Progenitor cell of endocrine pancreas (in vitro differentiated cells): ENCODE measurements at places on chromosomes 13 and 19.

DNA sequence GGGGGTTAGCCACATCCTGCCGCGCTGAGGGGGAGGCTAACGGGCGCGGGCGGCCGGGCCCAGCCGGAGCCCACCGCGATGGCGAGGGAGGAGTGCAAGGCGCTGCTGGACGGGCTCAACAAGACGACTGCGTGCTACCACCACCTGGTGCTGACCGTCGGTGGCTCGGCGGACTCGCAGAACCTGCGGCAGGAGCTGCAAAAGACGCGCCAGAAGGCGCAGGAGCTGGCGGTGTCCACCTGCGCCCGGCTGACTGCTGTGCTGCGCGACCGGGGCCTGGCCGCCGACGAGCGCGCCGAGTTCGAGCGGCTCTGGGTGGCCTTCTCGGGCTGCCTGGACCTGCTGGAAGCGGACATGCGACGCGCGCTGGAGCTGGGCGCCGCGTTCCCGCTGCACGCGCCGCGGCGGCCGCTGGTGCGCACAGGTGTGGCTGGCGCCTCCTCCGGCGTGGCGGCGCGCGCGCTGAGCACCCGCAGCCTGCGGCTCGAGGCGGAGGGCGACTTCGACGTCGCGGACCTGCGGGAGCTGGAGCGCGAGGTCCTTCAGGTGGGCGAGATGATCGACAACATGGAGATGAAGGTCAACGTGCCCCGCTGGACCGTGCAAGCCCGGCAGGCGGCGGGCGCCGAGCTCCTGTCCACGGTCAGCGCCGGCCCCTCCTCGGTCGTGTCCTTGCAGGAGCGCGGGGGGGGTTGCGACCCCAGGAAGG, 692 bp downstream of the RGS9BP start:
- H3K4me3 ChIP-seq: no peak overlapping the region
- peak; percentile 28 for DNase-seq
- peaks cover 1% of the 10 kb centered on the region for H3K36me3 ChIP-seq
- no peak overlapping the region for H3K27ac ChIP-seq

DNA sequence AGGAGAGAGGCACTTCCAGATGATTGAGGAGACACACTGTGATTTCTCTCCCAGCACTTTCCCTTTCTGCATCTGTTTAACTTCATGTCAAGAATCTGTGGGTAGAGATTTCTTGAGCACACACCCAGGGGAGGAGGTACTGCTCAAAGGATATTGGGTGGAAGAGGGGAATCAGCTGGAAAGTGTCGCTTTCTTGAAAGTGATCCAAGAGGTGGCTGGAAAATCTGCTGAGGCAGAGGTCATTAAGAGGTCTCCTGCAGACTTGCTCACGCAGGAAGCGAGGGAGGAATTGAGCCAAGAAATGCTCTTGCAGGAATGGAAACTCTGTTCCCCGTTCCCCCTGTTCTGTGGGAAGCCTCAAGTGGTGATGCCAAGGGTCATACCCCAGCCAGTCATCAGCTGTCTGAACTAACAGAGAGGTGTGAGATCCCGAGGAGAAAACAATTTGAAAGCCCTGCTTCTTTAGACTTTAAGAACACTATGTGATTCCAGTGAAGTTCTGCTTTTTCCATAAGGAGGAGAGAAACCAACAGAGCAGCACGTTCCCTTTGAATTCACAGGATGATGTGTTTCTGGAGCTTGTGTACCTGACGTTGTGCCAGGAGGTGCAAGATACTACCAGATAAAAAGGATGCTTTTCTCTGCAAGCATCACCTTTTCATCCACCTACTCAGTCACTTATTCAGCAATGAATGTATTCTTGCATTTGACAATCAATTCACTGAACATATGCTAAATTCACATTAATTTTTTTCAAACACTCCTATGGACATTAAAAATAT, 163.4 kb upstream of the GPR12 start:
- H3K4me1 ChIP-seq: peaks cover 13% of the 10 kb centered on the region
- H3K4me3 ChIP-seq: no peak overlapping the region
- H3K36me3 ChIP-seq: no peaks in the 10 kb centered on the region
- DNase-seq: no peak
- H3K27me3 ChIP-seq: peaks cover 23% of the 10 kb centered on the region

- no peak for DNase-seq
- H3K4me1 ChIP-seq: peaks cover 23% of the 10 kb centered on the region
- H3K27me3 ChIP-seq: no peaks in the 10 kb centered on the region
- no peaks in the 10 kb centered on the region for H3K36me3 ChIP-seq
Measured at GRCh38 chr13:70662231-70662940, 554.1 kb upstream of the KLHL1 start.

DNA sequence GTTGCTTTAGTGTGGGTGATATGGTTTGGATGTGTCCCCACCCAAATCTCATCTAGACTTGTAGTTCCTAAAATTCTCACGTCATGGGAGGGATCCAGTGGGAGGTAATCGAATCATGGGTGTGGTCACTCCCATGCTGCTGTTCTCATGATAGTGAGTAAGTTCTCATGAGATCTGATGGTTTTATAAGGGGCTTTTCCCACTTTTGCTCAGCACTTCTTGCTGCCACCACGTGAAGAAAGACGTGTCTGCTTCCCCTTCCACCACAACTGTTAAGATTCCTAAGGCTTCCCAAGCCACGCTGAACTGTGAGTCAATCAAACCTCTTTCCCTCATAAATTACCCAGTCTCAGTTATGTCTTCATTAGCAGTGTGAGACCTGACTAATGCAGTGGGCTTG, 26.0 kb downstream of the OR10H4 start:
- H3K4me1 ChIP-seq: no peaks in the 10 kb centered on the region
- no peaks in the 10 kb centered on the region for H3K27me3 ChIP-seq
- no peak overlapping the region for H3K4me3 ChIP-seq
- DNase-seq: no peak

- H3K36me3 ChIP-seq: peaks cover 7% of the 10 kb centered on the region
- H3K27me3 ChIP-seq: no peaks in the 10 kb centered on the region
- H3K4me3 ChIP-seq: no peak within 1 kb of the TSS
- H3K27ac ChIP-seq: no peak within 1 kb of the TSS
Measured at GRCh38 chr19:56476651-56477428, at the start of gene ZNF667. TSS of gene ZNF667 (minus strand) at chr19:56477345. CDS start at chr19:56462370, 14,975 bp downstream.

GRCh38 chr13:43363156-43363953, 340.0 kb downstream of the DNAJC15 start:
- no peaks in the 10 kb centered on the region for H3K36me3 ChIP-seq
- no peak overlapping the region for H3K4me3 ChIP-seq
- H3K27me3 ChIP-seq: no peaks in the 10 kb centered on the region
- DNase-seq: no peak
- H3K4me1 ChIP-seq: peaks cover 20% of the 10 kb centered on the region

GRCh38 chr19:40592170-40592569, 9.0 kb upstream of the LTBP4 start:
- DNase-seq: no peak
- H3K36me3 ChIP-seq: peaks cover 7% of the 10 kb centered on the region
- H3K27ac ChIP-seq: no peak overlapping the region
- no peak overlapping the region for H3K4me3 ChIP-seq

- DNase-seq: no peak
- peaks cover 27% of the 10 kb centered on the region for H3K27me3 ChIP-seq
- H3K4me1 ChIP-seq: peaks cover 9% of the 10 kb centered on the region
- H3K27ac ChIP-seq: no peak overlapping the region
- no peak overlapping the region for H3K4me3 ChIP-seq
- H3K36me3 ChIP-seq: no peaks in the 10 kb centered on the region
Measured at GRCh38 chr19:32810452-32810851, 59.1 kb downstream of the SLC7A9 start.

DNA sequence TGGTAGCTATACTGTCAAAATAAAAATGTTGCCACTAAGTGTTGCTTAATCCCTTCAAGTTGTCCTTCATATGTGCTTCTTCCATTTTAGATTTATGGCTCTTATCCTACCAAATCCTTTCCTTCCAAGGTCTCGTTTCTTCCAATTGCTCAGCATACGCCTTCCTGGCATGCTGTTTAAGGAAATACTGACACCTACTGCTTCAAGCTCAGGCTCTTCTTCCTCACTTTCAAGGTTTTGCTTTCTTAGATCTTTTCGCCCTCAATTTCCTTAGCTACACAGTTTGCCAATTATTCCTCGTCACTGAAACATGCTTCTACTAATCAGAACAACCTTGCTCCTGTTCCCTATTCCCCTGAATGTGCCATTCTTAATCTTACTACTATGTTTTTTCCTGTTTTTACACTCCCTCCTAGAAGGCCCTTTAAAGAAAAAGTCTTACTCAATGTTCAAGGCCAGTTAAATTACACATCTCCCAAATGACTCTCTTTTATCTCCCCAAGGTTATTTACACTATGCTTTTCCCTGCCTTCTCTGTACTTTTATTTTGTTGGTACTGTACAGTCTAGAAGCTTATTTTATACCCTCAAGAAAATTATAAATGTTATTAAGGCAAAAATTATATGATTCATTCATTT, 343.1 kb downstream of the MZT1 start:
- H3K27me3 ChIP-seq: no peaks in the 10 kb centered on the region
- DNase-seq: no peak
- H3K4me3 ChIP-seq: no peak overlapping the region

DNA sequence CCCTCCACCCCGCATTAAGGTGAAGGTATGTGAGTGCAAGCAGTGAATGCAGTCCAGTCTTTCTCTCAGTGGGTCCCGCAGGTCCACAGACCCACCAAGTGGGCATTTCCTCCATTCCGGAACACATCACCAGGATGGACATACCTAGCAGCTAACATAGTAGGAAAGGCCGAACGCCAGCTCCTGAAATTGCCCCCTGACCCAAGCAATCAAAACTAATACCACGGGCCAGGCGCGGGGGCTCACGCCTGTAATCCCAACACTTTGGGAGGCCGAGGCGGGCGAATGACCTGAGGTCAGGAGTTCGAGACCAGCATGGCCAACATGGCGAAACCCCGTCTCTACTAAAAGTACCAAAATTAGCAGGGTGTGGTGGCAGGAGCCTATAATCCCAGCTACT, 71.7 kb upstream of the VSTM2B start:
- no peak for DNase-seq
- no peak overlapping the region for H3K27ac ChIP-seq
- peaks cover 39% of the 10 kb centered on the region for H3K27me3 ChIP-seq
- no peaks in the 10 kb centered on the region for H3K4me1 ChIP-seq
- H3K4me3 ChIP-seq: no peak overlapping the region

DNA sequence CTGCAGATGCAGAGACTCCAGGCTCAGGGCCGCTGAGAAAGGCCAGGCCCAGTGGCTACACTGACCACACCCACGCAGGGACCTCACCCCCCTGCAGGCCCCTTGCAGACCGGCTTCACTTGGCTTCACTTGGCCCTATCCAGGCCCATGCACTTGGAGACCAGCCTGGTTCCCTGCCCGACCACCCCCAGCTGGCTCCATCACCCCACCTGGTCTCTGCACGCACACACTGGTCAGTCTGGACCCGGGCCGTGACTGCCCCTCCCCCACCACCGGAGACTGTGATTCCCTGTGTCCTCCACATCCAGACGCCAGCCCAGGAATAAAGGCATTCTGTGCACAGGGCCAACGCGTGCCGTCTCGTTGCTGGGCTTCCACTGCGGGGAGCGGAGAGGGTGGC, 4.9 kb upstream of the EBI3 start:
- H3K4me1 ChIP-seq: no peaks in the 10 kb centered on the region
- no peak overlapping the region for H3K27ac ChIP-seq
- H3K4me3 ChIP-seq: no peak overlapping the region
- peaks cover 7% of the 10 kb centered on the region for H3K27me3 ChIP-seq

- DNase-seq: no peak
- H3K4me3 ChIP-seq: no peak overlapping the region
- H3K27ac ChIP-seq: no peak overlapping the region
- peaks cover 12% of the 10 kb centered on the region for H3K4me1 ChIP-seq
- H3K27me3 ChIP-seq: no peaks in the 10 kb centered on the region
- peaks cover 27% of the 10 kb centered on the region for H3K36me3 ChIP-seq
Measured at GRCh38 chr19:24098359-24098758, 11.4 kb downstream of the ZNF254 start.

DNA sequence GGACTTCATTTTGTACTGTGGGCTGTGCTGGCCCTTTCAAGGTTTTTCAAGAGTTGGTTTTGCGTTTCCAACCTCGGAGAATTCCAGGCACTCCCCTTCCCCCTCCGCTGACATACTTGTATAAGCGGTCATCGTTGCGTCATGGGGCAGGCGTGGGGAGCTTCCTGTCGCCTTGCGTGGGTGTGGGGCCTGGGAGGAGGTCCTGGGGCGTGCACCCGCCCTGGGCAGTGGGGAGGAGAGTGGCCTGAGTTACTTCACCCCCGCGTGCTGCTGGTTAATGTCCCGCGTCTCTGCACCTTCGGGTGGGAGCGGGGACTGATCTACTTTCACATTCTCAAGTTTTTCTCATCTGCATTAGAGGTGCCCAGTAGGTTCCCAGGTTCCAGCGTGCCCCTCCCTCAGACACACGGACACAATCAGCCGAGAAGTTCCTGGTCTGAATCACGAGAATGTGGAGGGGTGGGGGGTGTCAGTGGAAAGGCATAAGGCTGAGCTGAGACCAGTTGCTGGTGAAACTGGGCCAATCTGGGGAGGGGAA, 4.1 kb downstream of the IER2 start:
- peak overlapping the region; percentile 100 for H3K27ac ChIP-seq
- peaks cover 10% of the 10 kb centered on the region for H3K36me3 ChIP-seq
- peak; percentile 40 for DNase-seq
- H3K4me3 ChIP-seq: peak overlapping the region; percentile 96
- no peaks in the 10 kb centered on the region for H3K27me3 ChIP-seq
- H3K4me1 ChIP-seq: peaks cover 17% of the 10 kb centered on the region

GRCh38 chr13:45718063-45718462, 15.9 kb downstream of the CBY2 start:
- H3K27me3 ChIP-seq: peaks cover 24% of the 10 kb centered on the region
- no peak overlapping the region for H3K4me3 ChIP-seq
- peak overlapping the region; percentile 65 for H3K27ac ChIP-seq
- no peaks in the 10 kb centered on the region for H3K36me3 ChIP-seq

DNA sequence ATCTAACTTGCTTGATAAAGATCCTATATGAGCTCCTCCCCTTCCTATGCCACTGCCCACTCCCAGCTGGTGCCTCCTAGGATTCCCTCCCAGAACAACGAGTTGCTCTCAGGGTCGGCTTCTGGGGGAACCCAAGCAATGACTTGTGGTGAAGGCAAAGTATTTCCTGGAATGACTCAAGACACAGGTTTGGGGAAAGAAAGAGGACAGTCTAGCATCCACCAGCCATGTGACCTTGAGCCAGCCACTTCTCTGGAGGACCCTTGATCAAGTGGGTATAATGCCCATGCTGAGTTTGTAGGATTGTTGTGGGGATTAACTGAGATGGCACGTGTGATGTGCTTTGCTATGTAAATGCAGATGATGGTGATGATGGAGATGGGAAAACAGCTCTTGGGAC, 33.0 kb downstream of the MBD3L2B start:
- H3K36me3 ChIP-seq: no peaks in the 10 kb centered on the region
- DNase-seq: no peak
- no peak overlapping the region for H3K4me3 ChIP-seq
- H3K27me3 ChIP-seq: no peaks in the 10 kb centered on the region
- H3K4me1 ChIP-seq: no peaks in the 10 kb centered on the region
